ENCODE measurements at places on chromosomes 6 and 20.

DNA sequence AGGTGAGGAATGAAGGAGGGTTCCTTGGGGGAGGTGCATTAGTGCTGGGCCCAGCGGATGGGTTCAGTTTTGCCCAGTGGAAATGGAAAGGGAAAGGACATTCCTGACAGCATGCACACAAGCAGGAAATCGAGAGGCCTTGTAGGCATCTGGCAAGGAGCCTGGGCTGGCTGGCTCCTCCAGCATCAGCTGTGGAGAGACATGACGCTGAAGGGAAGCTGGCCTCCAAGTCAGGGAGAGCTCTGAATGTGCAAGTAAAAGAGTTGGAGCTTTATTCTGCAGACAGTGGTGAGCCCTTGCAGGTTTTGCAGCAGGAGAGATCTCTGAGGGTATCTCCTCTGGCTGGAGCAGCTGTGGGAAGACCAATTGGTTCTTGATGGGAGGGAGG, 154.3 kb downstream of the MRPL14 start:
- DNase-seq = no peak

- DNase-seq = no peak
These were observed 324.8 kb downstream of the SMOC2 start for GRCh38 chr6:168765752-168766151.

- DNase-seq = no peak
These were observed 25.9 kb upstream of the EPB41L1 start for GRCh38 chr20:36128463-36129159.

DNA sequence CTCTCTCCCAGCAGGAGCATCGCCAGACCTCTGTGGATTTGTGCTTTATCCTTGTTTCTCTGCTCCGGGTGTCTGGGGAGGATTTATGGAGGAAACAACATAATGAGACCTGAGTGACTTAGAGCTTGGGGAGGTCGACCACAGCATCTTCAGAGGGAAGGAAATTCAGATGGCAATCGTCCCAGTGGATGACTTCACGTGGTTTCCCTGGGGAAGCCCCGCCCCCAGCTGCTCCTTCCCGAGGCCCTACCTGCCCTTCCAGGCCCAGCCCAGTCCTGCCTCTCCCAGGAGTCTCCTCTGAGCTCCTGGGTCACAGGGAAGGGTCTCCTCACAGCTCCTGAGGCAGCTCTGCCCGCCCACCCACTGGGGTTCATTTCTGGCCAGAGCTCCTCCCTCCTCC, 430.3 kb upstream of the SULF2 start:
- no peak for DNase-seq

DNA sequence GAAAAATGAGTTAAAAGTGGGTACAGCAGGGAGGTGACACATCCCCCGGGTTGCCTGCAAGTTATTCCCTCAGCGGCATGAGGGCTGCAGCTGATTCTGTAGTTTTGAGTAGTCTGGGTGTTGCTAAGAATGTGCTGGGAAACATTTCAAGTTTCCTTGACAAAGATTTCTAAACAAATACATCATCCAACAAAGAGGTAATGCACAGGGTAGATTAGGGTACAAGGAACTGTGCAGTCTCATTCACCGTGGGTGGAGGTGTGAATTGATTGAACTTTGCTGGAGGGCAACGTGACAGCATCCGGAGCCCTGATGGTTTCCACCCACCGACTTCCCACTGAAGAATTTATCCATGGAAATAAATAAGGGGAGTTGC, 21.8 kb downstream of the CASS4 start:
- DNase-seq = no peak

- no peak for DNase-seq
These were observed 935.1 kb upstream of the SLC35B3 start for GRCh38 chr6:9370480-9370879.

DNA sequence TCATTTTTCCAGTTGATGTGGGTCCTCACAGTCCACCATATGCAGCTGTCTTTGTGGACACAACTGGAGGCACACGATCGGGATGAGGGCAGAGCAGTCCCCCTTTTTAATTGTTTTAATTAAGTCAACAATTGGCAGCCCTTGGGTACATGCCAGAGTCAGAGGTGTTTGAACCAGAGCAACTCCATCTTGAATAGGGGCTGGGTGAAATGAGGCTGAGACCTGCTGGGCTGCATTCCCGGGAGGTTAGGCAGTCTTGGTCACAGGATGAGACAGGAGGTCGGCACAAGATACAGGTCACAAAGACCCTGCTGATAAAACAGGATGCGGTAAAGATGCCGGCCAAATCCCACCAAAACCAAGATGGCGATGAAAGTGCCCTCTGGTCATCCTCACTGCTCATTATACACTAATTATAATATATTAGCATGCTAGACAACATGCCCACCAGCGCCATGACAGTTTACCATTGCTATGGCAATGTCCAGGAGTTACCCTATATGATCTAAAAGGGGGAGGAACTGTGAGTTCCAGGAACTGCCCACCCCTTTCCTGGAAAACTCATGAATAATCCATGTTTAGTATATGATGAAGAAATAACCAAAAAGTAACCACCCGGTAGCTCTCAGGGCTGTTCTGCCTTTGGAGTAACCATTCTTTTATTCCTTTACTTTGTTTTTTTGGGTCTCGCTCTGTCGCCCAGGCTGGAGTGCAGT, 31.8 kb upstream of the BLCAP start:
- DNase-seq = no peak

DNA sequence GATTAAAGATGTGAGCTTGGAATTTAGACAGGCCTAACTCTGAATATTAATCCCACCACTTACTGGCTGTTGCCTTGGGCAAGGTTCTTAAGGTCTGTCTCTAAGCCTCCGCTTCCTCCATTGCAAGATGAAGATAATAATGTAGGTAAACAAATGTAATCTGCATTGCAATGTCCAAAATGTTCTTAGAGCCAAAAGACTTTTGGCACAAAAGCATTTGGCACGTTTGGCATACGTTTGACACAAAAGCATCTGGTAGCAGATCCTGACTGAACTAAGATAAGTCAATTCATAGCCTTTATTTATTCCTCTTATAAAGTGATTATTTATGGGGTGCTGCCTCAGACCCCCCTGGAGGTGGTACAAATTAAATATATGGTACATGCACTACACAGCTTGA, 229.9 kb upstream of the STXBP5 start:
- DNase-seq = no peak

DNA sequence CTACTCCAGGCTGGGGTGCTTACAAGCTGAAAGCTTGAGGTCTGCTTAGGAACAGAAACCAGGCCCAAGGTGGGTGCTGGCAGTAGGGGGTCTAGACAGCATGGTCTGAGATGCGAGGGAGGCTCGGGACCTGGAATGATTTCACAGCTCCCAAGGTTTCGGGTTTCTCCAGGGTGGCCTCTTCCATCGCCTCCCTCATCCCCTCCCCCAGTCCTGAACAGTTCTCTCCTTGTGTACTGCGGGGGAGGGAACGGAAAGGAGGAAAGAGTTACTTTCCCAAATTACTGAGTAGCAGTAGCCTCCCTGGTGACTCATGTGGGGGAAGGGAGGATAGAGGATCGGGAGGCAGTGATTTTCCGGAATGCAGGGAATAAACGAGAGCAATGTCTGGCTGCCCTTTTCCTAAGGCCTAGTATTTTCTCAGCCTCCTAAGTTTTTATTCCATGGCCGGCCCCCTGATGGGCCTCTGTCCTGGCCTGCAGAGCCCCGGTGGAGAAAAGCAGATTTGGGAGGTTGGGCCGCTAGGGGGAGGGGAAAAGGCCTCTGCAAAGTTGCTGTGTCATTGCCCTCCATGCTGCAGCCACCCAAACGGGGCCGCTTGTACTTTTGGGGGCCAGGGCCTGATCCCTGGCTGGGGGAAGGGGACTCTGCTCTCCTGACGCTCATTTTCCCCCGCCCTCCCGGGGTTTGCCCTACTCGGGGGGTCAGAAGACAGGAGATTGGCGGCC, 1.5 kb downstream of the BRD2 start:
- peak; percentile 88 for DNase-seq

- no peak for DNase-seq
These were observed 31.7 kb downstream of the MOXD1 start for GRCh38 chr6:132369526-132369925.

DNA sequence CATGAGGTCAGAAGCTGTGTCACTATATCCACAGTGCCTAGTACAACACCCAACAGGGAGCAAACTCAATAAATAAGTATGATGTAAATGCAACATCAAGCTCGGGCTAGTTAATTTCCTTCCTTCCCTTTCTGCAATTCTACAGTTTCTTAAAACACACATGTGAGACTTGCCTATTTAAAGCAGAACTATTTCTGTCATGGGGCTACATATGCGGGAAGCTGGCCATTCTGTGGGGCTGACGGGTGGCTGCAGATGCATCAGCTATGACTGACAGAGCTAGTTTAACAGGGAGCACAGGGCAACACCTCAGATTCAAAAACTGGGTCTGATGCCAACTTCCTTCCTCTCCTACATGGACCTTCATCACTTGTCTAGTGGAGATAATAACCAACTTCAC, 118.1 kb upstream of the ENPP5 start:
- no peak for DNase-seq

- DNase-seq = no peak
These were observed 14.8 kb downstream of the MDFI start for GRCh38 chr6:41652866-41653652.

DNA sequence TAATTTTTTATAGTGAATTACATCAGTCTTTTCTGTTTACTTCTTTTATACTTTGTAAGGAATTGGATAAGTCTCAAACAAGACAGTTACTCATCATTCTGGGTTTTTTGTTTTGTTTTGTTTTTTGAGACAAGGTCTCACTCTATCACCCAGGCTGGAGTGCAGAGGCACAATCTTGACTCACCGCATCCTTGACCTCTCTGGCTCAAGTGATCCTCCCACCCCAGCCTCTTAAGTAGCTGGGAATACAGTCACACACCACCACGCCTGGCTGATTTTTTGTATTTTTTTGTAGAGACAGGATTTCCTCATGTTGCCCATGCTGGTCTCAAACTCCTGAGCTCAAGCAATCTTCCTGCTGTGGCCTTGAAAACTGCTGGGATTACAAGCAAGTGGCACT, 524.3 kb downstream of the EYS start:
- DNase-seq = no peak

GRCh38 chr6:2542858-2543218, 207.9 kb downstream of the MYLK4 start:
- peak; percentile 40 for DNase-seq

DNA sequence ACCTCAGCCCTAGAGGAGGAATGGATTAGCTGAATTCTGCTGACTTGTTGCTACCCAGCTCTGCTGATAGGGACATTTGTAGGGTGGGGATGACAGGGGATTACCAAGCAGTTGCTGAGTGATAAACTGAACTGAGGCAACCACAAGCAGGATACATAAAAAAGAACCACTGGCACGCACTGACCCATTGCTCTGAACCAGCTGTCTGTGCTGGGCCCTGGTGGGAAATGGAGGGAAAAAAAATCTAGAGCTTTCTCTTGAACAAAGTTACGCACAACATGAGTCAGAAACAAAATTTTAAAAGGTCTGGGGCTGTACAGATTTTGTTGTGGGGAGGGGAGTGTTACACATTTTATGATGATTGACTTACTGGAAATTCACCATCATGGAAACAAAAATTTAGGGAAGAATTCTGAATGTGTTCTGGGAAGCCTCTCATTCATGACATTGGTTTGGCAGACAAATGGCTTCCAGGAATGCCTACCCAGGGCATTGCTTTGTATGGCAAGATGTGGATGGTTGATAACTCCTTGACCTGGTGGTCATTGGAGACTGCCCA, 37.7 kb downstream of the FOXO3 start:
- DNase-seq = peak; percentile 22

GRCh38 chr6:28597217-28597835, 71.6 kb downstream of the GPX5 start:
- DNase-seq = peak; percentile 79

GRCh38 chr6:168226061-168226752, 93.4 kb downstream of the DACT2 start:
- no peak for DNase-seq

GRCh38 chr6:90186637-90187371, 109.8 kb downstream of the BACH2 start:
- DNase-seq = no peak

- DNase-seq = no peak
These were observed 11.8 kb downstream of the RFX6 start for GRCh38 chr6:116888732-116889360.
